ENCODE measurements at places on chromosomes 13 and 19. TPM values are rescaled to one million over a fixed set of nuclear protein-coding genes. Genes with fewer than 3 reads are reported as not detected.

The MRPL57 gene
- 19.4 TPM for total RNA-seq

- no peak for DNase-seq
Observed at GRCh38 chr13:48761256-48761655, 107.5 kb downstream of the CYSLTR2 start.

The PPP6R1 gene
- total RNA-seq: 61.0 TPM

DNA sequence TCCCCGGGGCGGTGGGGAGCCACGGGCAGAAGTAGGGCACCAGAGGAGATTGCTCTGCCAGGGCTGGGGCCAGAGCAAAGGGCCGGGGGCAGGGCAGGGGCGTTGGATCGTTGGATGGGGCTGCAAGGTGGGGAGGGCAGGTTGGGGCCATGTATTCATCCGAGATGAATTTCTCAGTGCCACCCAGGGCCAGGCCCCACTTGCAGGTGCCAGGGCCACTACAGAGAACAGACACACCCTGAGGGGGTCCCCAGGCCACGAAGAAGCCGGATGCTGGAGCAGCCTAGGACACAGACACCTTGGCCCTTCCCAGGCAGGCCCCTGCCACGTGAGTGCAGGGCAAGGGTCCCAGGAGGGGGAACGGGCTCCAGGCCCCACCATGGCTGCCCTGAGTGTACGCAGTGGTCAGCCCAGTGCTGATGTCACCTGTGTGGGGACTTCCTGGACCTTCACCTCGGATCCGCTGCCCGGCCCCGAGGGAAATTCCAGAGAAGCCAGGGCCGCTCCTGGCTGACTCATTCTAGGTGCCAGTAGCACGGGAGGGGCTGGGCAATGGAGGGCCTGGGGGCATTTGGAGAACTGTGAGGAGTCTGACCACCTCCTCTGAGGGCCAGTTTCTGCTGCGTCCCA, 9.6 kb upstream of the SBNO2 start:
- DNase-seq: no peak

DNA sequence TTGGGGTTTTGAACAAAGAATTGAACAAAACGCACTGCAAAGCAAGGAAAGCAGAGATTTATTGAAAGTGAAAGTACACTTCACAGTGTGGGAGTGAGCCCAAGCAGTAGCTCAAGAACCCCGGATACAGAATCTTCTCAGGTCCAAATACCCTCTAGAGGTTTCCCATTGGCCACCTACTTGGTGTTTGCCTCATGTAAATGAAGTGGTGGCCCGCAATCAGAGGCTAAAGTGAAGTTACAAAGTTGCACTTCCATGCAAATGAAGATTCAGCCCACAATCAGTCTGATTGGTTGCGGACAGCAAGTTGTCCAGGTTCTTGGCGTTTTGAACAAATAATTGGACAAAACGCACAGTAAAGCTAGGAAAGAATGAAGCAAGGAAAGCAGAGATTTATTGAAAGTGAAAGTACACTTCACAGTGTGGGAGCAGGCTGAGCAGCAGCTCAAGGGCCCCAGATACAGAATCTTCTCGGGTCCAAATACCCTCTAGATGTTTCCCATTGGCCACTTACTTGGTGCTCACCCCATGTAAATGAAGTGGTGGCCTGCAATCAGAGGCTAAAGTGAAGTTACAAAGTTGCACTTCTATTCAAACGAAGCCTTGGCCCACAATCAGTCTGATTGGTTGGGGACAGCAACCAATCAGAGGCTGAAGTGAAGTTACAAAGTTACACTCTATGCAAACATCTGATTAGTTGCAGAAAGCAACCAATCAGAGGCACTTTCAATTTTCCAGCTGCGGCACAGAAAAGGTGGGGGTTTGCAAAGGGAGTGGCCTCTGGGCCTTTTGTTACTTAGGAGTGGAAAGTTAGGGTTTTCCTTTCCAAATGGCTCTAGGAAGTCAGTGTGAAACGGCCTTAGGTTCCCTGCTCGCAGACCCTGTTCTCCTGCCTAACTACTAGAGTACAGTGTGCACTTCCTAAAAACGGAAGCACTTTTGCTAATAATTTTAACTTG, 4.8 kb upstream of the TM9SF2 start:
- no peak for DNase-seq

DNA sequence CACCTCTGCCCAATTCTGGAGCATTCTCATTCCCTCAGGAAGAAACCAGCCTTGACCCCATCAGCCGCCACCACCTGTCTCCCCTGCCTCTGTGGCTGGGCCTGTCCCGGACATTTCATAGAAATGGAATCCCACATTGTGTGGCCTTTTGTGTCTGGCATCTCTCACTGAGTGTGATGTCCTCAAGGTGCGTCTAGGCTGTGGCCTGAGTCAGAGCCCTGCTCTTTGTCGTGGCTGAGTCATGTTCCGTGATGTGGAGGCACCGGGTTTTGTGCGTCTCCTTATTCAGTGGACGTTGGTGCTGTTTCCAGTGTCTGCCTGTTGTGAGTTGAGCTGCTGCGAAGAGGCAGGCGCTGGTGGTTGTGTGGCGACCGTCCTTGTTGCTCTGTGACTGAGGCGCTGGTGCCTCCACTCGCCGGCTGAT, 3.5 kb downstream of the FZR1 start:
- no peak for DNase-seq

- DNase-seq: no peak
Observed at GRCh38 chr13:72412481-72412880, 314.9 kb downstream of the MZT1 start.

DNA sequence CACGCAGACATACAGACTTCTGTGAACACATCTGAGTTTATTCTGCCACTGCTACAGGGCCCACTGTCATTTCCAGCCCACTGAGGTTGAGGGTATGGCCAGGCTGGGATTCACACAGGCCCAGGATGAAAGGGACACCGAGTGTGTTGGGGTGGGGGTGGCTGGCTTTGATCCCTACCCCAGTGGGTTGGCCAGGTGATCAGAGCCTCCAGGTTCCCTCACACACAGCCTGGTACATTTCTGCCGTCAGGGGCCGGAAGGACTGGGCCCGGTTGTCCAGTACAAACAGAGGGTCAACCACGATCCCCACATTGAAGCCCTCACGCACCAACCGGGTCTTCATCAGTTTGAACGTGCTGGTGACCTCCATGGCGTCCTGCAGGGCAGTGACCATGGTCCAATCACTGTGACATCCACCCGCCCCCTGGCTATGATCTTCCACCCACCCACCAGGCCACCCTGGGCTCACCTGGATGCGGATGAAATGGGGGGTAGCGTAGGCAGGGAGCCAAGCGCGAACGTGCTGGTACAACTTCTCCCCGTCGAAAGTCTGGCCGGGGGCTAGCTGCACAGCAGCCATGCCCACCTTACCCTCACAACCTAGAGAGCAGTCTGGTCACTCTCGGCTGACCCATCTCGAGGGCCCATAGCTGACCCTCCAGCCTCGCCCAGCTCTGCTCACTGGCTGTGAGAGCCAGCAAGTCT, 13.3 kb downstream of the SLC27A5 start:
- DNase-seq: peak; percentile 71

The PRTN3 gene
- not detected for total RNA-seq

DNA sequence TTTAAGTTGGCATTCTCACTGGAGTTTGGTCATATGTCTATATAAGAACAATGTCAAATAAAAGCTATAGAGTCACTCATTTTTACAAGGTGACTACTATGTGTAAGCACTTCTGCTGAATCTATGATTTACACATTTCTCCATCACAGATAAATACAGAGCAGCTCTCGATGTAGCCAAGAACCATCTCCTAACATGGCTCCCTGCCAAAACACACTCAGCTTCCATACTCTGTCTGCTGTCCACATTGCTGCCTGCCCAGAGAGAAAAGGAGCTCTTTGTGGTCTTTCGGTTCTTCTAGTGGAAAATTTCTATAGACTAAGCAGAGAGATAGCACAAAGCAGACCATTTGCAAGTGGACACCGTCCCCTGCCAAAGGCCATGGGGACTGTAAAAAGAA, 190.9 kb upstream of the KLF12 start:
- DNase-seq: no peak

DNA sequence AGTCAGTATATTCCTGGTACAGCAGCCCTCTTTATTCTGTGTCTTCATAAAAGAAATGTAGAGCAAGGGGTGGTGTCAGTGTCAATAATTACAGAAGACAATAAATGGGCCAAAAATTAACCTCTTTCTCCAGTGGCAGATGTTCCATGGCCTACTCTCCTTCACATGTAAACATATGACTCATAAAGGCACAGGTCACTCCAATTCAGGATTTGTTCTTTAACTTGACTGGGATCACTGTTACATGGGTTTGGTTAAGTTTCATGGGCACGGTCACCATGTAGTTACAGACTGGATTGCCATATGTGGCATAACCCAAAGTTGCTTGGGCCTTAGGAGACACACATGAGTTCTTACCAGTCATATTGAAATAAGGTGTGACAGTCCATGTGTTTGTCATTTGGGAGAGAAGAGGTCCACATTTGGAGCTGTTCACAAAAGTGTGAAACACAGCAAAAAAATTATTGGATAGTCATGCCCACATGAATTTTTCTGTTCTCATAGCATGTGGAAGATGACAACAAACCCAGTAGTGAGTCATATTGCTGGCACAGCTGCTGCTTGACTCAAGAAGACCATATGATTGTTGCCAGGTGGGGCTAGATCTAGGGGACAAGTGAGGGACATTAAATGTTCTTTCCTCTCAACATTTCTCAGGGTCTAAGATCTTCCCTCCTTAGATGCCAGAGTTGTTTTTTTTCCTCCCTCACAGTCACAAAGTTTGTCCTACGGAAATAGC, 68.1 kb upstream of the HTR2A start:
- no peak for DNase-seq

GRCh38 chr13:110334841-110335490, 27.9 kb downstream of the COL4A2 start:
- DNase-seq: peak; percentile 23

The SLC6A16 gene
- total RNA-seq: 4.5 TPM

GRCh38 chr13:102598061-102598460, 1.3 kb downstream of the TPP2 start:
- DNase-seq: no peak

DNA sequence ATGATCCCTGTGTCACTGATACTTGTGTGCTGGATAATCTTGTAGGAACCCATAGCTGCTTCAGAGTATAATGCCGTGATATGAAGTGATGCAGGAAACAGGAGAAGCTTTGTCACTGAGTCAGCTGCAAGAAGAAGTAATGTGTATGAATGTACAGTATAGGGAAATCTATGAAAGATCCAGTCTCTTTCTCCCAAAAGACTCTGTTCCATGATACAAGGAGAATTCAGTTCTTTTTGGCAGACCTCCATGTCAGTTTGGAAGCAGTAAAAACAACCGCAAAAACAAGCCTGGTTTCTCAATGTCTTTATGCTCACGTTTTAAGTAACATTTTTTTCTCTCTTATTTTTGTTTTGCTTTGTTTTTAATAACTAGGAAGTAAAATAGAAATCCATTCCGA, 33.9 kb downstream of the PCDH17 start:
- DNase-seq: no peak

DNA sequence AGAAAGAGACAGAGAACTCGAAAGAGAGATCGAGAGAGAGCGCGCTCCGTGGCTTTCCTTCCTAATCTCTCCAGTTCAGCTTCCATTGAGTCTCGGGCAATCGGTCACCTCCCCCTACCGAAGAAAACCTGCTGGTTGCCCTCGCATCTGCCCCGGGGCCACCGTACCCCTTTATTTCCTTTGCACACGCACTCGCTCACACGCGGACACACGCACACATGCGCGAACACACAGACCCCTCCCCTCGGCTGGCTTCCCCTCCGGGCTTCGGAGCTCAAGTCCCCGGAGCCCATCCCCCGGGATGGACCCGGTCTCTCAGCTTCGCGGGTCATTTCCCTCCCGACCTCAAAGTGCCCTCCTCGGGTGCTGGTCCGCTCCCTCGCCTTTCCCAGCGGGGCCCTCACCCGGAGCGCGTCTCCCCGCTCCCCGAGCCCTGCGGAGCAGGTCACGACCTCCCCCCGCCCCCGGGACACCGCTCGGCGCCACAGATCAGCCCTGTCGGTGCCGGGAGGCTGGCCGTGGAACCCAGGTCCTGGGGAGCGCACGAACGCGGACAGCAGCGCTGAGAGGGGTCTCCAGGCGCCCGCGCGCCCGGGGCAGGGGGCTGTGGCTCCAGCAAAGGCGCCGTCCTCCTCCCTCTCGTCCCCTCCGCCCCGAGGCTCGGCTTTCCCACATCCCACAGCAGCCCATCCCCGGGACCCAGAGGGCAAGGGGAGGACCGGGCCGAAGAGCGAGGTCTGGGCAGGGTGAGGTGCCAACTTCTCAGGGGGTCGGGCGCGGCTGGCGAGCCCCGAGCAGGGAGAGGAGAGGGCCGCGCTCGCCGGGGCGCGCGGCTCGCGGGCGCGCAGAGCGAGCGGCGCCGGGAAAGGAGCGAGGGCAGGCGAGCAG, 1.8 kb downstream of the DACH1 start:
- DNase-seq: peak; percentile 66

- no peak for DNase-seq
Observed at GRCh38 chr19:19407633-19407930, 2.1 kb downstream of the GATAD2A start.

All from upper lobe of right lung (tissue), 1 donor.